ENCODE measurements at places on chromosomes 5 and 9. TPM values are rescaled to one million over a fixed set of nuclear protein-coding genes. Genes with fewer than 3 reads are reported as not detected.

Gene WNK2
- 7.4 TPM for total RNA-seq

Gene TEK
- total RNA-seq, result 17.1 TPM

Gene WDR38
- 0.04 TPM for total RNA-seq

- no peak overlapping the region for H3K27ac ChIP-seq
- no peaks in the 10 kb centered on the region for H3K27me3 ChIP-seq
- H3K4me1 ChIP-seq, result no peaks in the 10 kb centered on the region
Observed at GRCh38 chr5:9090381-9091026, 455.4 kb downstream of the SEMA5A start.

DNA sequence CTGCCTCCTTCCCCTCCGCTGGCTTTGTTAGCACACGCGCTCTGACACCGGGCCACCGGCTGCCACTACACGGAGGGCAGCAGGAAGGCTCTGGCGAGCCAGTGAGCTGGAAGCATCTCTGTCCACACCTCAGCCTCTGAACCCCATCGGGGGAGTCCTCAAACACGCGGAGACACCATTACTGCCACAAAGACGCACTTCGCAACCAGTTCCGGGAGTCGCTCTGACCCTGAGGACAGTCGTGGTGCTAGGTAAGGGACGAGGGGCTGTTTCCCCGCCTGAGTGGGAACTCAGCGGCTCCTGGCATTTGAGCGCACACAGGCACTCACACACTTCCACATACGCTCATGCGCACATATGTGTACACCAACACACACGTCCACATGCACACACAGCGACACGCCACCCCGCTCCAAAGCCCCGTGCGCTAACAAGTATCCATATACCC, 160.0 kb downstream of the C9orf152 start:
- DNase-seq, result peak; percentile 35
- peak overlapping the region; percentile 65 for H3K27ac ChIP-seq
- H3K4me1 ChIP-seq, result peaks cover 32% of the 10 kb centered on the region
- peaks cover 4% of the 10 kb centered on the region for H3K27me3 ChIP-seq

- no peaks in the 10 kb centered on the region for H3K36me3 ChIP-seq
- H3K27ac ChIP-seq, result peak overlapping the region; percentile 13
- DNase-seq, result no peak
- no peak overlapping the region for H3K4me3 ChIP-seq
- no peaks in the 10 kb centered on the region for H3K27me3 ChIP-seq
Observed at GRCh38 chr5:173689171-173689736, 72.8 kb upstream of the BOD1 start.

GRCh38 chr5:157350939-157351801, 85.2 kb downstream of the CYFIP2 start:
- H3K27ac ChIP-seq, result no peak overlapping the region
- no peaks in the 10 kb centered on the region for H3K36me3 ChIP-seq
- no peak overlapping the region for H3K4me3 ChIP-seq
- no peak for DNase-seq

DNA sequence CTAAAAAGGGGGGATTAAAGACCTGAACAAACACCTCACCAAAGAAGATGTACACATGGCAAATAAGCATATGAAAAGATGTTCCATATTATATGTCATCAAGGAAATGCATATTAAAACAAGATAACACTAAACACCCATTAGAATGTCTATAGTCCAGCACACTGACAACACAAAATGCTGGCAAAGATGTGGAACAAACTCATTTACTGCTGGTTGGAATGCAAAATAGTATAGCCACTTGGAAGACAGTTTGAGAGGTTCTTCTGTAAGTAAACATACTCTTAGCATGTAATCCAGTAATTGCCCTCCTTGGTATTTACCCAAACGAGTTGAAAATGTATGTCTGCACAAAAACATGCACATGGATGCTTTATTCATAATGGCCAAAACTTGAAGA, 73.6 kb downstream of the RGMB start:
- H3K36me3 ChIP-seq, result no peaks in the 10 kb centered on the region
- H3K27ac ChIP-seq, result no peak overlapping the region
- H3K4me1 ChIP-seq, result no peaks in the 10 kb centered on the region
- no peak for DNase-seq

Data from muscle of leg (tissue), 16 donors.